ENCODE measurements at places on chromosomes 3 and 15. TPM values are rescaled to one million over a fixed set of nuclear protein-coding genes. Genes with fewer than 3 reads are reported as not detected.

- no peak for DNase-seq
These were observed 88.7 kb upstream of the TNIK start for GRCh38 chr3:171548917-171549316.

DNA sequence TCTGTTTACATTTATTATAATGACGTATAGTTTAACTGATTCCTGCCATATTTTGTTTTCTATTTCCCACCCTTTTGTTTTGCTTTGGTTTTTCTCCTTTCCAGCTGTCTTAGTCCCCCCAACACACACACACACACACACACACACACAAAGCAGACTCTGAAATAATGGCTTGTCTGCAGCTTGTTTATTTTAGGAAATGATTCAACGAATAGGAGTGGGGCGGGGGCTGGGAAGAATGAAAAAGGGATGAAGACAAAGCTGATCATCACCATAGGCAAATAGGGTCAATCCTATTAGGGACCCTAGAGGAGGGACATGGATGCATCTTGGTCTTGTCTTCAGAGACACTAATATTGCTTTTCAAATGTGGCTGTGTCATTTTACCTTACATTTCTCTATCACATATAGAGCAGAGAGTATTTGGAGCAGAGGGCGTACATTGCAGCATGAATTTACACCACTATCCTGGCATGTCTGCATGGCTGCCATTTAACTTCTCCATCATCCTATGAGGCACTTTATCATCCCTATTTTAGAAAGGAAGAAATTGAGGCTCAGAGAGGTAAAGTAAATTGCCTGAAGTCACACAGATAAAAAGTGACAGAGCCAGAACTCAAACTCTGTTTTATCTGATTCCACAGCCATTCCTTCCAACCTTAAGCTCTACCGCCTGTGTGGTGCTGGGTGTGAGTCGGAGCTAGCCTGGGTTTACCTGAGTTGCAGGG is 147.2 kb upstream of the TPM1 start:
- peak; percentile 71 for DNase-seq

DNA sequence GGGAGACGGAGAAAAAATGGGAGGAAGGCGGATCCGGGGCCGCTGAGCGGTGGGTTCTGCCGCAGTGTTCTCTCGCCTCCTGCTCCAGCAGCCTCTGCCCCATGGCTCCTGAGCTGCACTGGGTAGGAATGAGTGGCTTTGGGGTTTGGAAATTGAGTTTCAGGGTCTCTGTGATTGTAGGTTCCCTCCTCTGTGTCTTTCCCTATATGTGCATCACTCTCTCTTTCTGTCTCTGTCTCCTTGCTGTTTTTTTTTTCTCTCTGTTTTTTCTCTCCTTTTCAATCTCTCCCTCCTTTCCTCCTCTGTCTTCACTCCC is 1.9 kb downstream of the GRM7 start:
- DNase-seq: no peak

- no peak for DNase-seq
These were observed 36.3 kb downstream of the SRGAP3 start for GRCh38 chr3:9213019-9213634.

DNA sequence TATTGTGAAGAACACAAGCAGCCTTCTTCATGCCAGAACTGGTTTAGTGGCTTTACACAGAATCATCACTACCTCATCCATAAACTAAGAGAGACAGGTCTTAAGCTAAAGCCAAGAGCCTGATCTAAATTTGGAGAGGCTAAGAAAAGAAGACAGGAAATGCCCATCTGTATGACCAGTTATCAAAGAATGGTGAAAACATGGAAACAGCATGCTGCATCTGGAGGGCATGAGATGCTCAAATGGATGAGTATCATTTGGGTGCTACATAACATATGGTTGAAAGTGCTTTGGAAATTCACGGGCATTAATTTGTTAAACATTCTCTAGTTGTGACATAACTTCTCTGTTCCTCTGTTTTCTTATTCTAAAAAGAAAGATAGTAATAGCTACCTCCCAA is 112.5 kb downstream of the CPNE4 start:
- DNase-seq: no peak

Gene MUSTN1
- not detected for total RNA-seq

Gene CCR8
- total RNA-seq: not detected

Gene GPR87
- total RNA-seq: 0.23 TPM

GRCh38 chr3:179309225-179310078 is 13.4 kb upstream of the ZNF639 start:
- DNase-seq: no peak
